ENCODE measurements at places on chromosomes 6 and 20.

DNA sequence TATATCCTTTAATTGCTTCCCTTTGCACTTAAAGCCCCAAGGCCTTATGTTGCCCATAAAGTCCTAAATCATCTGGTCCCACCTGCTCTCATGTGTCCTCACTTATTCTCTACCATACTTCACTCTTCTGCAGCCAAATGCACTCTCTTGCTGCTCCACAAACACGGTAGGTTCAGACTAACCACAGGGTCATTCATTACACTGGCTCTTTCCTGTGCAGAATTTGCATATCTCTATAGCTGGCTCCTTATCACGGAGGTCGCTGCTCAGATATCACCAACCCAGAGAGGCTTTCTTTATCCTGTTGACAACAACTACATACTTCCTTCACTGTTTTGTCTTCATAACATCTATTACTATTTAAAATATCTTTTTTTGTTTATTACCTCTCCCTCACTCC is 86.8 kb downstream of the MOXD1 start:
- no peak for DNase-seq

- DNase-seq: peak; percentile 79
Observed at GRCh38 chr6:133062696-133063306, 178.4 kb upstream of the EYA4 start.

DNA sequence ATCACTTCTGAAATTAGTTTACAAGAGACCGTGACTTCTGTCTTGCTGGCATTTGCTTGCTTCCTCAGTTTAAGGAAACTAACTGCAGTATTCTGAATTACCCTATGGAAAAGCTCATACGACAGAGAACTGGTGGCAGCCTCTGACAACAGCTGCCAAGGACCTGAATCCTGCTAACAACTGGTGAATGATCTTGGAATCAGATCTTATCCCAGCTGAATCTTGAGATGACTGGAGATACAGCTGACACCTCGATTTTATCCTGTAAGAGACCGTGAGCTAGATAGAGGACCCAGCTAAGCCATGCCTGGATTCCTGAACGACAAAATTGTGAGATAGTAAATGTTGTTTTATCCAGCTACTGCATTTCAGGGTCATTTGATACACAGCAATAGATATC is 202.3 kb downstream of the OGFRL1 start:
- DNase-seq: peak; percentile 70

- no peak for DNase-seq
Observed at GRCh38 chr6:35148167-35148741, 7.1 kb upstream of the TCP11 start.

- DNase-seq: no peak
Observed at GRCh38 chr20:998231-998830, 3.8 kb downstream of the RSPO4 start.

- no peak for DNase-seq
Observed at GRCh38 chr6:32082935-32083334, 26.2 kb downstream of the TNXB start.
